ENCODE measurements at places on chromosomes 11 and 22.

DNA sequence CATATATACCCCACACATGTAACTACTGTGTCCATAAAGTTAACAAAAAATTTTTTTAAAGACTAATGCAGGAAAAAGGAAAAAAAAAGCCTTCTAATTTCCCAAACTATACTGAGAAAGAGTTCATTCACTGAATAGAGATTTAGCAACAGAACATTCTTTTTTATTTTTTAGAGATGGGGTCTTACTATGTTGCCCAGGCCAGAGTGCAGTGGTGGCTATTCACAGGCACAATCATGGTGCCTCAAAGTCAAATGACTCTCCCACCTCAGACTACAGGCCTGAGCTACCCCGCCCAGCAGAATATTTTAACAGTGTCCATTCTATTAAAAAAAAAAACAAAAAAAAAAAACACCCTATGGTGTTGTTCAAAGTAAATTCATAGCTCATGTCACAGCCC lies 25.7 kb downstream of the DGCR2 start:
- DNase-seq = no peak

DNA sequence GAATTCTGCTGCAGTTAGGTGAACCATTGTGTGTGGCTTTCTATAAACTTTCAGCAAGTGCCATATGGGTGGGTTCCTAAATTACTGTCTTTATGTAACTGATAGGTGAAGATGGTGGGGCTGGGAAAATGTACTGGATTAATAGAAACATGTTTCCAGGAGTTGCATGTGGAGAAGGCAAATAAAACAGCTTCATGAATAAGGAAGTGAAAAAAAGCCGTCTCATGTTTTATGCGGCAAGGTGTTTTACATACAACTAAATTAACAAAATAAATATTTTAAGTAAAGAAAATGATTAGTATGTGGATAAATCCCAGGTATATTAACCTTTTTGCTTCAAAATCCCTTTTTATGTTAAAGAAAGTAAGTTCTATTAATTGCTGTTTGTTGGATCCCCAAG lies 67.2 kb downstream of the EXT2 start:
- no peak for DNase-seq

DNA sequence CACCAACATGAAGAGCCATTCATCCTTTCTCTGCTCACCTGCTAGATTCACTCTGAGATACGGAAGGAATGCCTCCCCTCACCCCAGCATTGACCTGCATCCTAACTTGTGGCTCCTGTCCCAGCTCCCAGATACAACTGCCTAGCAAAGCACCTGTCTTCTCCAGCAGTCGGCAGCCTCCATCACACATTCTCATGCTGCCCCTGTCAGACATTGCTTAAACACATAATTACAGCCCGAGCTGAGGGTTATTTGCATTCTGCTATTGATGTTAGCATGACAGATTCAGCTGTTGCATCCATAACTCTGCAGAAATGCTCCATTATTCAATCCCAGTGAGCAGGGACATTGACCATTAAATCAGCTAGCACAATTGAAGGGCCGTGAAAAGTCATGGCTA lies 184.4 kb upstream of the NARS2 start:
- DNase-seq = no peak

DNA sequence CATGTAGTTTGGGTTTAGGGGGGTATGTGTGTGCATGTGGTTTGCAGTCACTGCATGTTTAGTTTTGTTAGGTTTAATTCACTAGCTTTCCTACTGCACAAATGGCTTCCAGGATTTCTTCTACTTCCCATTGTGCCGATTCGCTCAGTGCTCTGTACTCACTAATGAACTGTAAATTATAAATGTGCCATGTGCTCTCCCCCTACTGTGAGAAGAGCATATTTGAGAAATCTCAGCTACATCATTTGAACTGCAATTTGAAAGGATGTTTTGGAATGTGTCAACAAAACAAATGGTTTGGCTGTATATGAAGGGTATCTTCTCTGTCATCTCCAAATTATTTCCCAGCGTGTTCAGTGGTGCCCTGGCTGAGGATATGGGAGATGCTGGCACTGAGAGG lies 28.1 kb downstream of the CYB5R2 start:
- no peak for DNase-seq

DNA sequence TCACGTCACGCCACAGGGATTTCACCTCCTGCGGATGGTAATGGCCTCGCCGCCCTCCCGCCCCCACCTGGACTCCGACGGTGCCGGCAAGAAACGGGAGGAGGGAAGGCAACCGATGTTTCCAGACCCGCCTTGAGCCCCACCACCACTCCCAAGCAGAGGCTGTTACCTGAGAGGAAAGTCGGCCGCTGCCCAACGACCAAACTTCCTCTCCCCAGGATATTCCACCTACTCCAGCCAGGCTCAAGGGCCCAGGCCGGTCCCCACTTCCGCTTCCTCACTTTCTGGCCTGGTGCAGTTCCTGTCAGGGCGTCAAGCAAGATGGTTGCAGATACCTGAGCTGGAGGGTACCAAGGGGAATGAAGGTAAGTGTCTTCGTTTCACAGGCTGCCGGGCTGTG lies at the start of gene ENTHD1:
ENTHD1 (minus strand) TSS at position 235 of the 400 bp plus-strand sequence. CDS start 6,012 bp downstream, outside the sequence.
- no peak for DNase-seq

DNA sequence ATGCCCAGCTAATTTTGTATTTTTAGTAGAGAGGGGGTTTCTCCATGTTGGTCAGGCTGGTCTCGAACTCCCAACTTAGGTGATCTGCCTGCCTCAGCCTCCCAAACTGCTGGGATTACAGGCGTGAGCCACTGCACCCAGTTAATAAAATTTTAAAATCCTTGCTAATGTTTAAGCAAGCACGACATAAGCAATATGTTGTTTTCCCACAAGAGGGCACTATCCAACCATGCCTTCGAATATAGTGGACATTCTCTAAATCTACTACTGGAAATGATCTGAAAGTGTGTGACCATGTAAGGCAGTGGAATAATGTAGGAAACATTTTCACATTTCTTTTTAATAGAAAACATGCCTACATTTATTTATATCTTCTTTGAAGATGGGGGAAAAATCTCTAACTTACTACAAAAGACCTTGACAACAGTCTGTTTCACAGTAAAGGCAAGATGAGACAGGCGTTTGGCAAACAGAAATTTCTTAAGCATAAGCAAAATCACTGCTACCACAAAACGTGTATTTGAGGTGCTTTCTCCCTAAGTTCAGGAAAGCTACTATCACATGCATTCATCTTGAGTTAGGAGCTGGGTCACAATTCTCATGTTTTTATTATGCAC lies 38.2 kb downstream of the PITPNB start:
- DNase-seq = no peak

DNA sequence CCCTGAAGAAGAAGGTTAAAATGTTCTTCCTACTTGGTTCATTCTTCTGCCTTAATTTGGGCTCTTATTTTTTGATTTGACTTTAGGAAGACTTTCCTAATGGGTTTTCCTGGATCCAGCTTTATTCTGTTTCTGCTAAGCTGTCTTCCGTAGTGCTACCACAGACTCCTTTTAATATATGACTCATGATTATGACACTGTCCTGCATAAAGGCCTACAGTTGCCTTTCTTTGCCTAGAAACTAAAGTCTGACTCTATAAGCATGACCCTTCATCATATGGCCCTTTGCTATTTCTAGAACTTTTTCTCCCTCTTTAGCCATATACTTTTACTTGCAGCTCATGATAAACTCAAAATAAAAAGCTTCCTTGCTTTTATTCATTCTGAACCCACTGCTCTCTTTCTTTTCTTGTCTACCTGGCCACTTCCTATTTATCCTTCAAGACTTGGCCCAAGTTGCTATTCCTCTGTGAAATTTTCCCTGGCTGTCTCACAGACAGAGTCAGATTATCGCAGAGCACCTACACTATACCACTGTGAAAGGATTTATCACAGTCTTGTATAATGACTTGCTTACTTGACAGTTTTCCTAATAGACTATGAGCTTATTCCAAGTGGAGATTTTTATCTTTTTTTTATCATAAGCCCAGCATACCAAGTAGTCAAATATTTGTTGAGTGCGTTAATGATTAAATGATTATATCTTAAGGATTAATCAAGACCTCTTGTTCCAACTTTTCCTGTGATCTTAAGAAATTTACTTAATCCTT lies 24.7 kb downstream of the TBCEL start:
- DNase-seq = no peak

DNA sequence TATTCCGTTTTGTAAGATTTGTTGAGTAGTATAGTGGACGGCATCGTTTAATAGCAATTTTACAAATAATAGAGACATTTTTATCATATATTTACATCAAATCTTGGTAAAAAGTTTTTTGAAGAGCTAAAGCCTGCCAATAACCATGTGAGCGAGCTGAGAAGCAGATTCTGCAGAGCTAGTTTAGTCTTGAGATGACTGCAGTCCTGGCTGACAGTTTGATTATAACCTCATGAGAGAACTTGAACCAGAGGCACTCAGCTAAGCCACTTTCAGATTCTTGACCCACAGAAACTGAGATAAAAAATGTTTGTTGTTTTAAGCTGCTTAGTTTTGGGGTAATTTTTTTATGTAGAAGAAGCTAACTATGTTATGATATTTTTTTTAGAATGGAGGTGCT lies 78.9 kb downstream of the PDE3B start:
- no peak for DNase-seq

- DNase-seq = no peak
Observed at GRCh38 chr11:59137190-59137589, 5.5 kb upstream of the FAM111A start.
